ENCODE measurements at places on chromosomes 7 and 10.

DNA sequence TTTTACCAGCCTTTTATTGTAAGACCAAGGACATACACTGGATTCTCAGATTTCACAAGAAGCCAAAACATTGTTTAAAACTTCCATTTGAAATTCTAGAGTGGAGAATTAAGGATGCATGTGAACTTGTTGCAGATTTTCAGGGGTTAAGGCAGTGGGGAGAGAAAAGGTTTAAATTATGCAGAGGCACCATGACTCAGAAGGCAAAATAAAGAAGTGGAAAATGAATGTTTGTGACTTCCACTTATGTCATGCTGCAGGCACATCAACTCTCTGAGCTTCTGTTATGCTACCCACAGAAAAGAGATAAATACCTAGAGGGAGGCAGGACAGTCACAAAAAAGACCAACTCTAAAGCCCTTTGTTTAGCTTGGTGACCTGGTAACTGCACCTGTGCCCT is 84.4 kb upstream of the BET1 start:
- DNase-seq = no peak

DNA sequence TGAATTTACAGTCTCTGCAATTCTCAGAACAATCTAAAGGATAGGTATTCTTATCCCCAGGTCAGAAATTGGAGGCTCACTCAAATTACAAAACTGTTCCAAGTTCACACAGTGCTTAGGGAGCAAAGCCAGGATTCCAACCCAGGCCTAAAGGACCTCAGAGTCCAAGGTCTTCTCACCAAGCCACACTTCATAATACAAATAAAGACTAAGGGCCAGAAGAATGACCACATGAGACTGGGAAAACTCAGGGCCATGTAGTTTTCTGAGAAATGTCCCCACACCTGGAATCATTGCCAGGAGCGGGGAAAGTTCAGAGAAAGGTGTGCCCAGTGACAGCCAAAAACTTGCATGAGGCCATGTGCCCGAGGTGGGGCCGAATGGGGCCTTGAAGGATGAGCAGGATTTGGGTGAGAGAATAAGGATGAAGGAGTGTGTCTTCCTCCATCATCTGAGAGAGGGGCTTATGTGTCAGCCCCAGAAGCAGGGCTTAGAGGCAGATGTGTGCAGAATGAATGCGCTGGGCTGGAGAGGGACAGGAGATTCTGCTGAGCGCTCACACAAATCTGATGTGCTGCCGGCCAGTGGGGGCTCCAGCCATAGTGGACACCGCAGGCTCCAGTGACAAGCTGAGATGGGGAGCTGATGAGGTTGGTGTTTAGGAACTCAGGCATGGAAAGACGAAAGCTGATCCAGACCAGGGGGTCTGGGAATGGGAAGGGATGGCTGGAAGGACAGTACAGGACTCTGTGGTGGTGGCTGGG is 35.9 kb downstream of the BLNK start:
- DNase-seq = no peak

- no peak for DNase-seq
These were observed 7.4 kb downstream of the ELFN1 start for GRCh38 chr7:1677206-1678080.

DNA sequence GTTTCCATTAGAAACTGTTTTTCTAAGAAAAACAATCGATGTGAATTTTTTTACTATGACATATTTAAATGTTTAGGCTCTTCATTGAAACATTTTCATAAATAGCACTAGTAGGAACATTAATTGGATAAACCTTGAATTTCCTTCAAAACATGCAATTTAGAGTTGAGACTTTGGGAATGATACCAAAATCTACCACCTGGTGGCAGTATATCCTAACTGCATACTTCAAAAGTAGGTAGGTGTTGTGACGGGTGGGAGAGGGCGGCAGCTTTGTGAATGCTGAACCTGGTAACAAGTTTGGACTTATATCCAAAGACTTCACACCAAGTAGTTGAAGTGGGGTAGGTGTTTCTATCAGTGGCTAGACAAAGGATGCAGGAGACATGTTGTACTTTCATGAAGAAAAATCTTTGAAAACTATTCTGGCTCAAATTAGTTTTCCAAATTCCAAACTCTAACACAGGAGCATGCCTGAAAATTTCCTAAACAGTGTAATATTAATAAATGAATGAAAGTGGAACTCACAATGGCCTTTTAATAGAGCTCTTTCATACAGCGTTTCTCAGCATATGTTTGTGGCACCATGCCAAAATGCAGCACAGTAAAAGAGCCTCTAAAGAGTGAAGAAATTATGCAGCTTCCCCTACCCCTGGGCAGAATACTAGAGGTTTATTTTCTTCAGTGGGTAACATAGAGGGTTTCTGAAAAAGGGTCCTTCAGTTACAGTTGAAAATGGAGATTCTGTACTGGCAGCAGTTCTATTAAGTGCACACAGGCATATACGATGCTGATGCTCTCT is 201.0 kb upstream of the TPK1 start:
- DNase-seq = no peak

DNA sequence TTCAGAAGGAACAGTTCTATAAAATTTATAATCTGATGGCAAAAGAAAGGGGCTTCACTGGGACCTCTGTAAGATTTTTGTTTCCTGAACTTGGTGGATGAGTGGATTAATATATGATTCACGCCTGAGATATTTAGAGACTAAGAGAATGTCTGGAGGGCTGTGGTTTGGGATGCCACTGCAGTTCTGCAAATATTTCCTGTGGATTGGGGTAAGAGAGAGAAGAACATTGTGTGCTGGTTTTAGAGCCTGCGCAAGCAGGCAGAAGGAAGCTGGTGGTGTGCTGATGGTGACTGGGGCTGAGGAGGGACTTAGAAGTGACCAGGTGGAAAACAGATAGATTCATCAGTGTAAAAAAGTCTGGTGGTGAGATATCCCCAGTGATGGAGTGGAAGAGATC is 87.0 kb downstream of the SUGCT start:
- DNase-seq = no peak

DNA sequence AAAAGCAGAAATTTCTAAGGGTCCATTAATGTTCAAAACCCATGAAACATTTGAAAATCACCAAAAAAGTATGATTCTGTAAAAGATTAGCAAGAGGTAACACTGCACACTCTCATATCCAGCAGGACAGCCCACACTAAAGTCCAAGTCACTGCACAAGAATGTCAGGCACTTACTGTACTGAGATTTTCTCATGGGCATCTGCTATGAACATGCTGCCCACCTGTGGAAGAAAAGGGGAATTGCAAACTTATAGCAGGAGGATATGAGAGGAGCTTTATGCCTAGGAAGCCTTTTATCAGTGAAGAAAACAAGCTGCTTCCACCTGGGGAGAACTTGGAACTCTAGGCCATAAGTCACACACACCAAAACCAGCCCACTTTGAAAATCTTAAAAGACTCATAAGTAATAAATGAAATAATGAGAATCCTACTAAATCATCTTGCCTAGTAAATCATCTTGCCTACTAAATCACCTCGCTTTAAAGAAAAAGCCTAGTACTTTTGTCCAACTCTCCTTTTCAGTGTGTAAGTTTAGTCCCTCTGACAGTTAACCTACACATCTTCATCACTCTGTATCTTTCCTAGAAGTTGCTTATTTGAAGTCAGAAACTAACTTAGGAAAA is 46.1 kb downstream of the ARMH3 start:
- no peak for DNase-seq

- no peak for DNase-seq
These were observed 49.8 kb downstream of the KLF6 start for GRCh38 chr10:3735175-3735574.

GRCh38 chr10:103881416-103882284 is 26.3 kb upstream of the SH3PXD2A start:
- no peak for DNase-seq

DNA sequence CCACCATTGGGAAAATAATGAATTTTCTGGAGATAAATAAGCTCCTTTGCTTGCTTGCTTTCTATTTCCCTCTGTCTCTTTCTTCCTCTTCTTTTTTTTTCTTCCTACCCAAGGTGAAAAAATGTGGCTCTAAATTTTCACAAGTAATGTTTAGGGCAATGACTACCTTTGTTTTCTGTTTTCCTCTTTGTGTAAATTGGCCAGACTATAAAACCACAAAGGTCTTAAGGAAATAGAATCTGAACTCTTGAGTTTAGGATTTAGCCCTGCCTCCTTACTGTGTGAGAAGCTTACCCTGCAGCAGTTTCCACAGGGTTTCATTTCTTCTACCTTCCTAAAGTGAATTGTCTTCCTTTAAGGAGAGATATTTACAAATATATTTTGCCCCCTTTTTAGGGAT is 330.4 kb downstream of the ARL4A start:
- DNase-seq = no peak

DNA sequence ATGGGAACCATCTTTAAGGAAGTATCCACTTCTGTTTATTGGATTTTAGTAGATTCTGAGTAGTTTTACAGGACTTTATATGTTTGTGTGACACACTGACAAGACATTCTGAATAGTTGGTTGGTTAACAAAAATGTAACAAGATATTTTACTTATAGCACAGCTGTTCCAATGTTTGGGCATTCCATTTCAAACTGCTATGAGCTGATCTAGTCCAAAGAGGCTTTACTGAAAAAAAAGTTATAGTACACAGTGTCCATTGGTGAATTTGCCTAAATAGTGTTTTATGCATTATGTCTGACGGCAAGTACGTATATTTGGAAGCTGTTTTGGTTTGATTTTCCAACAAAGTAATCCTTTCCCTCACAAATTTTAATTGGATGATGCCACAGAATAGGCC is 99.1 kb downstream of the SAMD9 start:
- DNase-seq = no peak

DNA sequence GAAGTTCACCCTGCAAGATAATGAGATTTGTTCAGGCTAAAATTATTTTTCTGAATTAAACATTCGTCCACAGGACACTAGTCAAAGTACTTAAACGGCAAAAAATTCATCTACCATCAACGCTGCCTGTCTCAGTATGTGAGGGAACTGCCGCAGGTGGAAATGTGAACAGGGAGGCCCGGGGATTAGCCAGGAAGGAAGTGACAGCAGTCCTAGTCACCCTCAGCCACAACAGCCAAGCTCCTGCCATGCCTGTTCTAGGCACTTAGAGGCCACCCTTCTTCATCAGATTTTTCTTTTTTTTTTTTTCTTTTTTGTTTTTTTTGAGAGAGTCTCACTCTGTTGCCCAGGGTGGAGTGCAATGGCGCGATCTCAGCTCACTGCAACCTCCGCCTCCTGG is 9.4 kb downstream of the NUDT5 start:
- no peak for DNase-seq

All from NCI-H1436 treated with DMSO at 0.1 percent for 48 hours (cell line).